ENCODE measurements at places on chromosomes 11 and 22. TPM values are rescaled to one million over a fixed set of nuclear protein-coding genes. Genes with fewer than 3 reads are reported as not detected.

Gene YPEL4
- 1.1 TPM for total RNA-seq

Gene CD82
- total RNA-seq: 34.3 TPM

Gene GGT5
- total RNA-seq: 2.6 TPM

Gene OR52N4
- not detected for total RNA-seq

Gene IRAG1
- total RNA-seq: 3.4 TPM

Gene ANO9
- total RNA-seq: 7.3 TPM

Gene TEAD1
- 62.1 TPM for total RNA-seq

Gene RIC3
- total RNA-seq: 9.5 TPM

Gene PATL1
- 9.5 TPM for total RNA-seq

Gene INS
- total RNA-seq: not detected

Gene TMEM126B
- total RNA-seq: 37.1 TPM

Gene OR10G4
- not detected for total RNA-seq

Gene GAL
- total RNA-seq: 5.3 TPM

Gene OR10A2
- not detected for total RNA-seq

Gene PLET1
- not detected for total RNA-seq

Gene GP1BB
- 2.0 TPM for total RNA-seq

Gene PRMT3
- total RNA-seq: 19.6 TPM

Gene OTOG
- under 0.01 TPM for total RNA-seq

Gene NRXN2
- 8.5 TPM for total RNA-seq

Gene SYCE3
- total RNA-seq: not detected

Gene DUSP8
- total RNA-seq: 1.8 TPM

Gene SCGB2A2
- 1.2 TPM for total RNA-seq

Gene UPK2
- not detected for total RNA-seq

Gene TSPAN32
- 1.2 TPM for total RNA-seq

Gene DEFB131B
- total RNA-seq: not detected

Gene GPR83
- 0.10 TPM for total RNA-seq

Gene OR4C16
- not detected for total RNA-seq

Gene OR6T1
- not detected for total RNA-seq

Gene OR51A7
- not detected for total RNA-seq

Gene ACRV1
- not detected for total RNA-seq

Gene TEX12
- 0.20 TPM for total RNA-seq

Gene SERPING1
- 23.5 TPM for total RNA-seq

Gene MUS81
- 24.0 TPM for total RNA-seq

Gene GNAZ
- total RNA-seq: 1.8 TPM

Gene APOBEC3H
- total RNA-seq: not detected

Gene NCR3LG1
- total RNA-seq: 1.8 TPM

Gene PRRG4
- 11.2 TPM for total RNA-seq

Gene RNH1
- total RNA-seq: 83.8 TPM

Gene PIH1D2
- total RNA-seq: 1.4 TPM

Gene TUBGCP6
- 23.5 TPM for total RNA-seq

Gene MLC1
- total RNA-seq: 3.1 TPM

All from skin of body (tissue), 3 donors.